Stimulated activated CD4-positive, alpha-beta T cell treated with anti-CD3 and anti-CD28 coated beads, Interleukin-1b, Interleukin-23, amount 100 ng/mL, for 48 hours (primary cell): ENCODE measurements at places on chromosomes 1 and 21.

- DNase-seq, result no peak
Measured at GRCh38 chr21:26469789-26470188, 103.3 kb downstream of the CYYR1 start.

- no peak for DNase-seq
Measured at GRCh38 chr1:213669512-213669911, 318.3 kb upstream of the PROX1 start.

GRCh38 chr1:60583696-60584095, 498.7 kb upstream of the NFIA start:
- DNase-seq, result no peak

DNA sequence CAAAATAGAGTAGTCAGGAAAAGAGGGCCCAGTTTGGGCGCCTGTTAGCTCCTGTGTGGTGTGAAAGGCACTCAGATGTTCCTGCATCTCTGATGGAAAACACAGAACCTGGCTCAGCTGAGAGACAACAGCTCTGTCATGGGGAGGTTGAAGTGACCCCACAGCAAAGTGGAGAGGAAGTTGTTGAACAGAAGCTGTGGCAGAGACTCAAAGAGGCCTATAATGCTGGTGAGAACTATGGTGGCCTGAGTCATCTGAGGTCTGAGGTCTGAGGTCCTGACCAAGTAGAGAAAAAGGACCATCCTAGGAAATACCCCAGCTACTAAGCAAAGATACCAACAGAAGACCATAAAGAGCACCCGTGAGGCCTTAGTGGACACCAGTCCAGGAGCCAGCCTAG, 45.6 kb upstream of the JAK1 start:
- DNase-seq, result no peak

- DNase-seq, result no peak
Measured at GRCh38 chr1:67750691-67751054, 65.7 kb downstream of the GADD45A start.

DNA sequence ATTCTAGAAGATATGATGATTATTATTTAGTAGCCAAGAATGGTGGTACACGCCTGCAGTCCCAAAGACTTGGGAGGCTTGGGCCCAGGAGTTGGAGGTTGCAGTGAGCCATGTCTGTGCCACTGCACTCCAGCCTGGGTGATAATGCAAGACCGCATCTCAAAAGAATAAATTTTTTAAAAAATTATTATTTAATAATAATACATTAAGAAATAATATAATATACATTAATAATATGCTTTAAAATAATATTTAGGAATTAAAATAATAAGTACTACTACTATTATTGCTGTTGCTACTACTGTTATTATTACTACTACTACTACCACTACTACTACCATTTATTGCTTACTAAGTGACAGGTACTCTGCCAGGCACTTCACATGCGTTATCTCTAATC, 27.2 kb downstream of the CCDC30 start:
- DNase-seq, result no peak

GRCh38 chr1:203150511-203151297, 23.2 kb downstream of the ADORA1 start:
- DNase-seq, result no peak

GRCh38 chr1:53556657-53557227, 97.5 kb downstream of the DMRTB1 start:
- no peak for DNase-seq

DNA sequence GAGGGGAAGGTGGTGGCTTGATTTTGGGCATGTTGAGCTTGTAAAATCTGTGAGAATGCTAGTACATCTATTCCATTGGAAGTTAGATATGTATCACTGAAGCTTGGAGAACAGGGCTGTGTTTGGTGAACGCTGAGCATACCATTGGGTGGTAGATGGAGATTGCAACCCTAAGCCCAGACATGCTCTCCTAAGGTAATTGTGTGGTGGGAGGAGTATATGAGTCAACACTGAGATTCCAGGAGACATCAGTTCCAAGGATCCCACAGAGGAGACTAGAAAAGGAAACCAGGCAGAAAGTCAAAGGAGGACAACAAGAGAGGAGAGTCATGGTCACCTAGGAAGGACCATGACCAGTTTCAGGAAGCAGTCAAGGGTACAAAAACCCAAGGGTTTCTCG, 60.4 kb downstream of the KIF21B start:
- no peak for DNase-seq

GRCh38 chr1:228315484-228315944, 91.1 kb downstream of the TRIM11 start:
- no peak for DNase-seq

DNA sequence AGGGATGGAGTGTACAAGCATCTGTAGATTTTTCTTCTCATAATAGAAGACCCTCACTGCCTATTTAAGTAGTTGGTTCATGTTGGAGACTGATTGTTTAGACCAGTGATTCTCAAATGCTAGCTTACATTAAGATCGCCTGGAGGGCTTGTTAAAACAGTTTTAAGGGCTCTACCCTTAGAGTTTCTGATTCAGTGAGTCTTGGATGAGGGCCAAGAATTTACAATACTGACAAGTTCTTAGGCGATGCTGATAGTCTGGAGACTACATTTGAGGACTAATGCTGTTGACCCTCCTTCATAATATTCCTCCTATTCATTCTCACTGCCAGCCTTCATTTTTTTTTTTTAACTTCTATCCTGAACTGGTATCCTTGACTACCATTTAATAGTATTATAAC, 15.2 kb upstream of the AGO3 start:
- DNase-seq, result no peak

DNA sequence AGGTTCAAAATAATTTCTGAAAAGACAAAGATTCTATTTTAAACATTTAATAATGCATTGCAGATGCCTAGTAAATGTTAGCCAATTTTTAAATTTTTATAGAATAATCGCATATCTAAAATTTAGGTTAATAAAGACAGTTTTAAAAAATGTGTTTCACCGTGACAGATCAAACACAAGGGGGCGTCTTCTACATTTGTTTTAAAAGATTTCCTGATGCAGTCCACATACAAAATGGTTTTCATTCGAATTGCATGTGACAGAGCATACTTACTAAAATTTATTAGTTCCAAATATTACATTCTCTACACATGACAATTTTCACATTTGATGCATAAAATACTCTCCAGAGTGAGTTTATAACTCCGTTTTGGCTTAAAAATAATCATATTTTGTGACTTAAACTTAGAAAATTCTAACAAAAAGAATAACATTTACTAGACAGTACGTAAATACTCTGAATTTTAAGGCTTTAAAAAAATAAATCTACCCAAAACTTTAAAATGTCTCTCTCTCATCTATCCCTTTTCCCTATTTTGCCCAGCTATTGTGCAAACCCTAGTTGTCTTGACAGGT, 75.5 kb downstream of the ADAMTS1 start:
- no peak for DNase-seq

DNA sequence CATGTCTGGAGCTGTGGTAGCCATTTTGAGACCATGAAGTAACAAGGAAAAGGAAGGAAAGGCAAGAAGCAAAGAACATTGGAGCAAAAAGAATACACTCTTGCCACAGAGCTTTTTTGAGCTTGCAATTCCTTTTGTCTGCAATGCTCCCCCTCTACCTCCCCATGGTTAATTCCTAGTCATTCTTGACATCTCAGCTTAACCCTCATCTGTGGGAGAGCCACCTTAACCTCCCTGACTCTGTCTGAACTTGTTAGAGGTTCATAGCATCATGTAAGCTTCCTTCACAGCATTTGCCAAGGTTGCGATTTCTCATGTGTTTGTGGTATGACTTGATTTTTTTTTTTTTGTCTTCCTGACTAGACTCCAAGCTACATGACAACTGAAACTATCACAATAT, 564.1 kb upstream of the PLXNA2 start:
- DNase-seq, result no peak

- no peak for DNase-seq
Measured at GRCh38 chr1:182568647-182569284, 20.3 kb downstream of the RNASEL start.

DNA sequence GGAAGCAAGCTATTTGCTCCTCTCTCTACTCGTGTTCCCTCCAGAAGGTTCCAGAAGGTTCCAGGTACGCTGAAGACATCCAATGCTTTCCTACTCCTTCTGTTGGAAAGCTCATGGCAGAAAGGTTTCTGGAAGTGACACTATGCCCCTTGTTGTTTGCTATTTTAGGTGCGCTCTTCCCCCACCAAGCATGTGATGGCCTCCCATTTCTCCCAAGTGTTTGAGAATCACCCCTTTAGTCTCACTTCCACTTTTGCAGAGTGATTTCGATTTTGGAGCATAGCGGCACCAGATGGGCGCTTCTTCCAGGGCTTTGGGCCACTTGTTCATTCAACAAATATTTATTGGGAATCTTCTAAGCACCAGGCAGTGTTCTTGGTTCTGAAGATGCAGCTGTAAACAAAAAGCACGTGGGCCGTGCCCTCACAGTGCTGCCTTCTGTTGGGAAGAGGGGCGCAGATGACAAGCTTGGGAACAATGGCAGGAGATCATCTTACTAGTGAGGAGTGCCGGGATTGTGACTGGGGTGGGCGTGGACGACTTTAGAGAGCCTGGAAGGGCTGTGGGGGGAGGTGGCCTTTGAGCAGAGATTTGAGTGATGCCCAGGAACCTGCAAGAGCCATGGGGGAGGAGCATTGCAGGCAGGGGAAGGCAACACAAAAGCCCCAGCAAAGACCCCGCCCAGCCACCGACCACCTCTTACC, 43.0 kb upstream of the TARDBP start:
- DNase-seq, result no peak

DNA sequence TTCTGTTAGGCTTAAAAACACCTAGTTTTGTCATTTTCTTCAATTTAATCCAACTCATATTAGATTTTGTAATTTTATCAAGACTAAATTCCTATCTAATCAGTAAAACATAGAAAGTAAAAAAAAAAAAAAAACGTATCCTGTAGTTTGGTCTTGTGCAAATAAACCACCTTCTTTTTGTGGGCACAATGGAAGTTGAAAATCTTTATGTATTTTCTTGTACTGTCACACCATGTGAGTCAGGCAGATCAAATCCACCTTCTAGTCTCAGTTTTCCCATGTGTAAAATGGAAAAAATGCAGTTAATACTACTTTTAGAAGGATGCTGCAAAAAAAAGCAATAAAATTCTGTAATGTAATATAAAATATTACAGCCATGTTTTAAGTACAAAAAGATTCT, 129.8 kb downstream of the CYYR1 start:
- DNase-seq, result no peak

DNA sequence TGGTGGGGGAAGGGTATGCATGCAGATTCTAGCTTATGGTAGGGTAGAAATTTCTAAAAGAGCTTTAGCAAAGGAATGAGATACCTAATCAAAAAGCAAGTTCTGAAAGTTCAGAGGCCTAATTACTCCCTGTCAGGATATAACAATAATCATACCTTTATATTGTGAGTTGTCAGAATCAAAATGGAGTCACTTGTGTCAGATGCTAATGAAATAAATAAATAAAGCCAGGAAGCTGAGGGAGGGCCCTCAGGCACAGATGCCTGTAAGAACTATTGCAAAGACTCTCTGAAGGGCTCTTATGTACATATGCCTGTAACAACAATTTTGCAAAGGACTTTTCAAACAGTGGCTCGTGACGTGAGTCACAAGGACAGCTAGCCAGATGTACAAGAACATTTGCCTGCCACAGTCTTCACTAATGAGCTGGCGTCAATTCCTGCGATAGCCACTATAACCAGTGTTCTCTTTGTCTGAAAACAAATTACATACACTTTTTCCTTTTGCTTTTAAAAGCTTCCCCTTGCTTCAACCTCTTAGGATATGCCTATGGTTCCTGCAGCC, 27.4 kb upstream of the DNASE2B start:
- no peak for DNase-seq
